ENCODE measurements at places on chromosomes 11 and 22. TPM values are rescaled to one million over a fixed set of nuclear protein-coding genes. Genes with fewer than 3 reads are reported as not detected.

The B3GAT3 gene
- total RNA-seq, result 69.7 TPM

The RBFOX2 gene
- 0.99 TPM for total RNA-seq

The JAML gene
- 139 TPM for total RNA-seq

The ZNF280A gene
- not detected for total RNA-seq

The RHOD gene
- total RNA-seq, result 0.79 TPM

The ZNRD2 gene
- 45.5 TPM for total RNA-seq

The SMC1B gene
- 0.68 TPM for total RNA-seq

The PRDM11 gene
- 4.6 TPM for total RNA-seq

The CCDC89 gene
- 0.76 TPM for total RNA-seq

The ISX gene
- not detected for total RNA-seq
